T-cell (primary cell): ENCODE measurements at places on chromosomes 1 and 21.

- no peak for DNase-seq
These were observed 79.9 kb upstream of the LYST start for GRCh38 chr1:235946571-235946981.

- no peak for DNase-seq
These were observed 76.0 kb downstream of the CAMK2N1 start for GRCh38 chr1:20409971-20410370.

DNA sequence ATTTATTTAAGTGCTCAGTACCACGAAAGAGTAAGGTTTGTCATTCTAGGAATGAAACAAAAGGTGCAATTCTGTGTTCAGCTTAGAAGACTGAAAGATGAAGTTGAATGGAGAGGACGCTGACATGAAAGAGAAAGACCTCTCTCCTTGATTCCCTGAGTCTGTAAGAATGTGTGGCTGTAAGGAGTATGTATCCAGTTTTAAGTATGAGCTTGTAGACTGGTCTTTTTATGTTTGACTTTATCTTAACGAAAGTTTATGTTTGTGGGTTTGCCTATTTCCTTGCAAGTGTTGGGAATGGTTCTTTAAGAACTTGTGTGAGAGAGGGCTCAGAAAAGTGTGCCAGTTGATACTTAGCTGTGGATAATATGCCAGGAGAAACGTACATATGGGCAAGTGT lies 1.4 kb downstream of the CHD1L start:
- no peak for DNase-seq

- DNase-seq, result no peak
These were observed 408.8 kb downstream of the MATN1 start for GRCh38 chr1:30314591-30314990.

- no peak for DNase-seq
These were observed 96.7 kb downstream of the PTPRU start for GRCh38 chr1:29333008-29333407.

DNA sequence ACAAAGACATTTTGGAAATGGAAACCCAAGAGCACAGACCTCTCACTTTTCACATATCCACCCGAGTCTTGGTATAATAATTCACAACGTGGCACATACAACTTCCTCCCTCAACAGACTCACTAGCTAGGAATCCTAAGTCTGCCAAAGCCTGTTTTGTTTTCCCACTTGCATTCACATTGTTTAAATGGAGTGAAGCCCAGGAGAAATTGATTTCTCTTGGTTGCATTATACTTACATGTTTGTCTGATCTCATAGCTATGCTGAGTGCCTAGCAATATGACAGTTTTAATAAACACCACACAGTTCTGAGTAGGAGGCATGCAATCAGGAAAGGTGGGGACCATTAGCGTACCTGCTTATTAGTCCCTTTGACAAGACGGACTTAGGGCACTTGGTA lies 348.6 kb upstream of the ADGRL4 start:
- DNase-seq, result no peak

DNA sequence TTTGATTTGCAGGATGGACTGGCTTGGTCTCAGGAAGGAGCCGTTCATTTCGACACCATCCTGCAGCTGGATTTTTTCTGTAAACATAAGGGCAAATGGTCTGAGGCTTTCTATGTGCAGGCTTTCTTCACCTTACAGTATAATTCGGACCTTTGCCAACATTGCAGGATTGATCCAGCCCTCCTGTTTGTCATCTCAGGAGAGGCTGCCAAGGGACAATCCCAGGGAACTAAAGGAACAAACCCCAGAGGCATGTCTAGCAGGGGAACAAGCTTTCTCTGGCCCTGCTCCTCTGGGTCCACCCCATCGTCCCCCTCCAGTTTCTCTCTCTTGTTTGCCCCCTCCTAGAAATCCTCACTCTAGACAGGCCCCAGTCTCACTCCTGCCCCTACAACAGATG lies 24.8 kb upstream of the GBP6 start:
- no peak for DNase-seq

- DNase-seq, result no peak
These were observed 12.9 kb downstream of the EPHA8 start for GRCh38 chr1:22576150-22576544.

- DNase-seq, result no peak
These were observed 474.7 kb upstream of the DAB1 start for GRCh38 chr1:57898531-57898930.

GRCh38 chr1:47948126-47948525 lies 49.1 kb downstream of the TRABD2B start:
- no peak for DNase-seq

DNA sequence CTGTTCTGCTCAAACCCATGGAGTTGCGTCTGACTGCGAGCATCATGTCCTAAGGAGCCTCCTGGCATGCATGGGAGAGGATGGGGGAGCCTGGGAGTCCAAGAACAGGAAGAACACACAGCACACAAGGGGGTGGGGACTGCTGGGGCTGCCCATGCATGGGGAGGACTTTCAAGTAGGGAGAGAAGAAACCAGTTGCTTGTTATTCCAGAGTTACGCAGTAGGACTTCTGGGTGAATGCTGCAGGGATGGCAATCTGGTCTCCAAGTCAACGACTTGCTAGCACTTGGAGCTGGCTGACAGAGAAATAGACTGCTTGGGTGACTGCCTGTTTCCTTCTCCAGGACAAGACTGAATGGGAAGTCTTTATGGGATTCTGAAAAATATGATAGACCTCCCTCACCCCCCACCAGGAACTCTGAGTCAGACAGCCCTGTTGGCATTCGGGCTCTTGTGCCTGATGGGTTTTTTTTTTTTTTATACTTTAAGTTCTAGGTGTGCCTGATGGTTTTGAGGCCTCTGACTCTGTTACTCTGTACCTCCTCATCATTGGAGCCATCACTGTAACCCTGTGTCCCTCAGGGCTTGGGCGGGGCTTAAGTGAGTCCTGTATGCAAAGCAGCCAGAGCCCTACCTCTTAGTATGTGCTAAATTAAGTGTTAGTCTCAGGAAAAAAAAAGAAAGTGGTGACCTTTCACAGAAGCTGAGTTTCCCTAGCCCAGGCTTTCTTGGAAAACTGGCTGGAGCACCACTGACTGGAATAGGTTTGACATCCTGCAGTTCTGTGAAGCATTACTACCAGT lies 30.3 kb downstream of the MAP3K21 start:
- no peak for DNase-seq

GRCh38 chr1:155574077-155574476 lies 11.5 kb upstream of the ASH1L start:
- DNase-seq, result no peak

DNA sequence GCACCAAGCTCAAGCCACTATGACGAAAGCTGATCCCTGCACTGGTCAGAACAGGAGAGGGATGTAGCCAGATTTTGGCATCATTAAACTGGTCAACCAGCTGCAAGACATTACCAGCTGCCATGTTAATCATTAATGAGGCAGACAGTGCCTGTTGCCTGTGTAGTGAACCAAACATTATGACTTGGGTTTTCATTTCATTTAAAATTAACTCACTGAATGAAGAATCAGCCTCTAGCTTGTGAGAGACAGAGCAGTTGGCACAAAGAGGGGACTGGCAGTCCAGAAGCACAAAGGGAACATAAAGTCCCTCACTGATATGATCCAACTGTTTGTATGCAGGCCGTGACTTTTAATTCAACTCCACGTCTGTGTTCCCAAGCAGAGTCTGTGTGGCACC lies 318.9 kb downstream of the SEC16B start:
- no peak for DNase-seq

- DNase-seq, result no peak
These were observed at the start of gene B3GALNT2 for GRCh38 chr1:235504122-235504493. Gene B3GALNT2, minus strand, starts transcription at chr1:235504452. Its CDS starts 200 bp downstream, at chr1:235504252.

GRCh38 chr1:154745286-154745731 lies 124.8 kb downstream of the KCNN3 start:
- no peak for DNase-seq

- no peak for DNase-seq
These were observed 135.5 kb downstream of the SETD4 start for GRCh38 chr21:35924714-35925301.

- no peak for DNase-seq
These were observed 614.3 kb downstream of the NCAM2 start for GRCh38 chr21:21612466-21612865.

- no peak for DNase-seq
These were observed 16.5 kb downstream of the PLA2G2D start for GRCh38 chr1:20102875-20103274.

- no peak for DNase-seq
These were observed 101.5 kb upstream of the SLFNL1 start for GRCh38 chr1:41122851-41123518.

GRCh38 chr1:941588-942383 lies 17.3 kb downstream of the NOC2L start:
- DNase-seq, result no peak

DNA sequence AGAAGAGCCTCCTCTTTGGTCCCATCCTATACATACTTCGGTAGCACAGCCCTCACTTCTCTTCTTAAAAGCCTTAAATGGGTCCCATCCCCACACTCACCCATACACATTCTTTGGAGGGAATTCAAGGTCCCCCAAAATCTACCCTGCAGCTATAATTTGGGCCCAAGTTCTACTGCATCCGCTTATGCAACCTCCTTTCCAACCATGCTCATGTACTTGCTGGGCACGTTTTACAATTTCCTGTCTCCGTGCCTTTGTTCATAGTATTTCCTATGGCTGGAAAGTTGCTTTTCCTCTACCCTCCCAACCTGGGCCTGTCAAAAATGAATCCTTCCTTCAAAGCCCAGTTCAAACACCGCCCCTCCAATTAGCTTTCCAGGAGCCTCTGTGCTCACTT lies 99.7 kb downstream of the SLC45A1 start:
- no peak for DNase-seq

- no peak for DNase-seq
These were observed 17.3 kb downstream of the CHD5 start for GRCh38 chr1:6162773-6163172.

DNA sequence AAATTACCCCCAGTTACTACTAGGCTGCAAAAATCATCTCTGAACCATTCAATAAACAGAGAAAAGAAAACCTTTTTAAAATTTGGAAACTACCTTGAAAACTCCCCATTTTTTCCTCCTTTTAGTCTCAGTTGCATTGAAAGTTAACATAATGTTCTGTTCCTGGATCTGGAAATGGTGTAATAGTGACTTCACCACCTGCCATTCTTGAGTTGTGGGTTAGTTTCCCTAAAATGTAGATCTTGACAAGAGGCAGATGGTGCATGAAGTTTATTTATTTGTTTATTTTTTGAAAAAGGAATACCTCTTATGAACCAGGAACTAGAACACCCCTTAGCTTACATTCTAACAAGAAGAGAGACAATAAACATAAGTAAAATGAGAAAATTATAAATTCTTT lies 72.8 kb downstream of the ATF6 start:
- no peak for DNase-seq

DNA sequence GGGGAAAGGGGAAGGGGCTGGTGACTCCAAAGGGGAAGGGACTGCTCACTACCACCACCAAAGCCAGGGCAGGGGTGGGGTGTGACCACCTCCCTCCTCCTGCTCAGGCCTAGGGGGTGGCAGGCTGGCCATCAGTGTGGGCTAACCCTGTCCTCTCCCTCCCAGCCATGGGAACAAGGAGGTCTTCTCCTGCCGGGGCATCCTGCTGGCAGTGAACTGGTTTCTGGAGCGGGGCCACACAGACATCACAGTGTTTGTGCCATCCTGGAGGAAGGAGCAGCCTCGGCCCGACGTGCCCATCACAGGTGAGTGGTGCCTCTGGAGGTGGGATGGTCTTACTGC lies 5.7 kb downstream of the ZC3H12A start:
- DNase-seq, result peak; percentile 22

GRCh38 chr21:46219591-46220239 lies 8.9 kb downstream of the LSS start:
- DNase-seq, result no peak

DNA sequence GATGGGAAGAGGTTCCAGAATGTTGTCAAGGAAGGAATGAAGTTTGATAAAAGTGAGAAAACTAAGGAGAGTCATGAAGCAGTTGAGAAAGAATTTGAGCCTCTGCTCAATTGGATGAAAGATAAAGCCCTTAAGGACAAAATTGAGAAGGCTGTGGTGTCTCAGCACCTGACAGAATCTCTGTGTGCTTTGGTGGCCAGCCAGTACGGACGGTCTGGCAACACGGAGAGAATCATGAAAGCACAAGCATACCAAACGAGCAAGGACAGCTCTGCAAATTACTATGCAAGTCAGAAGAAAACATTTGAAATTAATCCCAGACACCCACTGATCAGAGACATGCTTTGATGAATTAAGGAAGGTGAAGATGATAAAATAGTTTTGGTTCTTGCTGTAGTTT lies 142.8 kb downstream of the CDC7 start:
- no peak for DNase-seq

GRCh38 chr1:17653276-17653675 lies 101.9 kb upstream of the ACTL8 start:
- no peak for DNase-seq

- no peak for DNase-seq
These were observed 329.3 kb downstream of the DSCAM start for GRCh38 chr21:40517646-40518045.

- no peak for DNase-seq
These were observed 135.3 kb upstream of the EDN2 start for GRCh38 chr1:41619511-41620364.

DNA sequence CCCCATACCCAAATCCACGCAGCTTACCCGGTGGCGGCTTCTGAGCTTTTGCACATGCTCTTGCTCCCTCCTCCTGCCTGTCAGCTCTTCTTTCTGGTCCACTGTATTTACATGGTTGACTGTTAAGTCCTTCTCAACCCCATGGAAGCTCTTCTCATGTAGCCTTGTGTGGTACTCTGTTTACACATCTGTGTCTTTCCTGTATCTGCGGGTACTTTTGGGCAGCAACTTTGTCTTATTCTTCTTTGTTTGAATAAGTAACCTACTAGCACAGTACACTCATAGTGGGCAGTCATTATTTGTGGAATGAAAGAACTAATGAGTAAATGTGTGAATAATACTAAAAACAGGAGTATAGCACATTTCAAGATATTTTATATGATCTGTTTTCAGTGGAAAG lies 88.5 kb upstream of the GPR88 start:
- no peak for DNase-seq

GRCh38 chr1:18820791-18821641 lies 38.4 kb downstream of the TAS1R2 start:
- DNase-seq, result peak; percentile 33

GRCh38 chr1:30727824-30728223 lies 4.4 kb upstream of the MATN1 start:
- DNase-seq, result no peak
